Fibroblast of the aortic adventitia (primary cell): ENCODE measurements at places on chromosomes 4 and X. TPM values are rescaled to one million over a fixed set of nuclear protein-coding genes. Genes with fewer than 3 reads are reported as not detected.

The TASL gene
- total RNA-seq = not detected in 2 replicates

The FHDC1 gene
- 0.09 and 0.16 TPM in 2 replicates for total RNA-seq

The TCEAL6 gene
- not detected in 2 replicates for total RNA-seq

The EVC gene
- total RNA-seq = 58.2 and 127 TPM in 2 replicates

The C4orf50 gene
- 0.08 TPM in 1 of 2 replicates, not detected in the other for total RNA-seq

The SMIM10 gene
- total RNA-seq = 5.0 and 6.6 TPM in 2 replicates

The EOLA2 gene
- 15.5 and 21.8 TPM in 2 replicates for total RNA-seq

The RGN gene
- total RNA-seq = 2.4 and 7.0 TPM in 2 replicates

The DTHD1 gene
- not detected in 2 replicates for total RNA-seq

The CENPVL1 gene
- 0.41 TPM in 1 of 2 replicates, not detected in the other for total RNA-seq

The PRDM8 gene
- 7.8 and 15.6 TPM in 2 replicates for total RNA-seq
